ENCODE measurements at places on chromosomes 6 and 20. TPM values are rescaled to one million over a fixed set of nuclear protein-coding genes. Genes with fewer than 3 reads are reported as not detected.

ENPP3 gene
- total RNA-seq: not detected

TMC2 gene
- not detected for total RNA-seq

APCDD1L gene
- total RNA-seq: 0.07 TPM

MYCT1 gene
- 0.03 TPM for total RNA-seq

LHFPL5 gene
- not detected for total RNA-seq

AARS2 gene
- 8.5 TPM for total RNA-seq

TRPC4AP gene
- 61.9 TPM for total RNA-seq

SGK2 gene
- 7.5 TPM for total RNA-seq

DNMT3B gene
- total RNA-seq: 4.0 TPM

PRR18 gene
- total RNA-seq: 0.09 TPM

Measured in A549 treated with CORT108297 at 1 μM for 4 hours (cell line).